ENCODE measurements at places on chromosomes 4 and X.

DNA sequence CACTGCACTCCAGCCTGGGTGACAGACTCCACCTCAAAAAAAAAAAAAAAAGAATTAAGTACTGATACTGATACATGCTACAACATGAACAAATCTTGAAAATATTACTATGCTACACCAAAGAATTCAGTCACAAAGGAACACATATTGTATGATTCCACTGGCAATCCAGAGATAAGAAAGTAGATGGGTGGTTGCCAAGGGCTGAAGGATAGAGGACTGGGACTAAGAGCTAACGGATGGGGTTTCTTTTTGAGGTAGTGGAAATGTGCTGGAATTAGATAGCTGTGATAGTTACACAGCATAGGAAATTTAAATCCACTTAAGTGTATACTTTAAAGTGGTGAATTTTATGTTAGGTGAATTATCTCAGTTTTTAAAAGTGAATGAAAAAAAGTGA lies 12.5 kb downstream of the ATP11C start:
- DNase-seq, result no peak

DNA sequence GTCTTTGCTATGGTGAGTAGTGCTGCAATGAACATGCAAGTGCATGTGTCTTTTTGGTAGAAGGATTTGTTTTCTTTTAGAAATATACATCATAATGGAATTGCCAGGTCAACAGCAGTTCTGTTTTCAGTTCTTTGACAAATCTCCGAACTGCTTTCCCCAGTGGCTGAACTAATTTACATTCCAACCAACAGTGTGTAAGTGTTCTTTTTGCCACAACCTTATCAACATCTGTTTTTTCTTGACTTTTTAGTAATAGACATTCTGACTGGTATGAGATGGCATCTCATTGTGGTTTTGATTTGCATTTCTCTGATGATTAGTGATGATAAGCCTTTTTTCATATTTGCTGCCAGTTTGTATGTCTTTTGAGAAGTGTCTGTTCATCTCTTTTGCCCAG lies 406.3 kb downstream of the DTHD1 start:
- no peak for DNase-seq

GRCh38 chrX:41602816-41603345 lies 85.9 kb upstream of the GPR34 start:
- no peak for DNase-seq

GRCh38 chr4:118833192-118833820 lies 2.6 kb downstream of the SEC24D start:
- DNase-seq, result no peak

GRCh38 chrX:51395810-51396728 lies 63.4 kb downstream of the NUDT10 start:
- no peak for DNase-seq

GRCh38 chr4:169464080-169464479 lies 148.3 kb downstream of the NEK1 start:
- no peak for DNase-seq

DNA sequence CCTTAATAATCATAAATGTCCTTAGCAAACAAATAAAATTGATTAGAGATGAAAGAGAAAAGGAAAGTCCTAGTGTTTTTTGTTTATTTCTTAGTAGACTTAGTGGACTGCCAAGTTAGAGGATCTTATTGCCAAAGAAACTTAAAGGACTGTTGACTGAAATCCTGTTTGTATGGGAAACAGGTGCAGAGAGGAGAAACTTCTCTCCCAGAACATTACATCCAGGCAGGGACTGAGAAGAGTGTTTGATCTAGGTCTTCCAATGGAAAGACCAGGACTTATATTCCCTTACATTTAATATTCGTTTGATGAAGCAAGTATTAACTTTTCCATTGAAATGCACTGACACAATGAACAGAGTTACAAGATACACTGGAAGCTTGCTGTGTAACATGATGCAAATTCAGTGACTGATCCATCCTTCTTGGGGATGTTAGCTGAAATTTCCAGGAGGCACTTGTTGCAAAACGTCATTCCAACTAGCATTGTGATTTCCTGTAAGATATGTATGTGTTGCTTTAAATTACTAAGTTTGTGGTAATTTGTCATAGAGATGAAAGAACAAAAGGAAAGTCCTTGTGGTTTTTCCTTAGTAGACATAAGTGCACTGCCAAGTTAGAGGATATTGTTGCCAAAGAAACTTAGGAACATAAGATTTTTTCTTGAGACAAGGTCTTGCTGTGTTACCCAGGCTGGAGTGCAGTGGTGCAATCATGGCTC lies 505.6 kb downstream of the STIM2 start:
- no peak for DNase-seq

DNA sequence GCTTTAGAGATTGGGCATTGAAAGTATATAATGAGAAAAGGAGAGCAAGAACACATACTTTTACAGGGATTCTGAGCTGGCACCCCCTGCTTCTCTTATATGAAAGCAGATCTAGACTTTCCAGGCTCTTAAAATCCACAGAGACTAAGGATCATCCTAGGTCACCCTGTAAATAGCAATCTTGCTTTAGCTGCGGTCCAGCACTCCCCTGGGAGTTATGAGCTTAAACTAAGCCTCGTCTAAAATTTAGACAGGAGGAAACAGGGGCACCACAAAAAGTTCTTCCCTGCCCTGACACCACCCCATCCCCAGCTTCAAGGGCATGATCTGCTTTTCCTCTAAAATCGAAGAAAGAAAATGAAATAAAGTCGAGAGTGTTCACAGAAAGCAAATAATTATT lies 143.3 kb upstream of the KCNIP4 start:
- no peak for DNase-seq

- DNase-seq, result no peak
Measured at GRCh38 chrX:65841263-65841662, 173.8 kb downstream of the MSN start.

GRCh38 chr4:125505621-125506020 lies 190.9 kb downstream of the FAT4 start:
- no peak for DNase-seq

GRCh38 chrX:45138525-45138924 lies 62.2 kb downstream of the DIPK2B start:
- DNase-seq, result no peak

- DNase-seq, result no peak
Measured at GRCh38 chr4:88275949-88276515, 8.3 kb downstream of the PPM1K start.

GRCh38 chrX:17373337-17373736 lies 1.7 kb upstream of the NHS start:
- DNase-seq, result no peak

DNA sequence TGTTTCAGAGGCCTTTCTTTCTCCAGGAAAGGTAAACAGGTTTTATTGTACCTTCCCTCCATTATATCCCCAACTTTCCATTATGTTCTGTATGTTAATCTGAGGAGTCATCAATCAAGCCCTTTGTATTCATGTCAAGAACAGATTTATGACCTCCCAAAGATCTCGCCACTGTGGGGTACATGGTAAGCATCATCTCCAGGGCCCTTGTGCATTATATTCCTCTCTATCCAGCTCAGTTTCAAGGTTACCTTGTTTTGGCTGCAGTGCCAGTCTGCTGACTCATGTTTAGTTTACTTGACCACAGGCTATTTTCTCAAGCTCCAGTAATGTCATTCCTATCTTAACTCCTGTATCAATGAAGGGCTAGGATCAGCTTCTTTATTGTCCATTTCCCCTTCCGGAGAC lies 125.1 kb upstream of the FRMPD4 start:
- DNase-seq, result no peak

GRCh38 chr4:108473163-108473720 lies 147.1 kb upstream of the RPL34 start:
- no peak for DNase-seq
